ENCODE measurements at places on chromosomes 3 and 15.

GRCh38 chr3:132161608-132162007 lies 126.8 kb upstream of the CPNE4 start:
- no peak for DNase-seq

DNA sequence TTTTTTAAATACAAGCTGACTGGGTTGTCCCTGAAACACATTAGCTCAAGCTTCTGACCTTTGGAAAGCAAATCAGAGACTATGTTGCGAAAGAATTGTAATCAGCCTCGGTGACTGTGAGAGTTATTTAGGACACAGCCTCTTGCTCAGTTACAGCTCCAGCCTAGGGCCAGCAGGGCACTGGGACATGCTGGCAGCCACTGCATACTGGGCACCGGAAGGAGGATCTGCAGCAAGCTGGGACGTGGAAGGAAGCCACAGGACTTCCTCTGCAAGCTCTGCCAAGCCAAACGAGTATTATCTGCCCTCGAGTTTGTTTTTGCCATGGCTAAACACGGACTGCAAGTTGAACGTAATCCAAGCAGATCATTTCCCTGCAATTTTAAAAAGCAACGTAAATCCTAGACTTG lies 24.4 kb upstream of the COPG1 start:
- DNase-seq: no peak

- DNase-seq: no peak
Observed at GRCh38 chr3:73622091-73622805, 2.5 kb downstream of the PDZRN3 start.

DNA sequence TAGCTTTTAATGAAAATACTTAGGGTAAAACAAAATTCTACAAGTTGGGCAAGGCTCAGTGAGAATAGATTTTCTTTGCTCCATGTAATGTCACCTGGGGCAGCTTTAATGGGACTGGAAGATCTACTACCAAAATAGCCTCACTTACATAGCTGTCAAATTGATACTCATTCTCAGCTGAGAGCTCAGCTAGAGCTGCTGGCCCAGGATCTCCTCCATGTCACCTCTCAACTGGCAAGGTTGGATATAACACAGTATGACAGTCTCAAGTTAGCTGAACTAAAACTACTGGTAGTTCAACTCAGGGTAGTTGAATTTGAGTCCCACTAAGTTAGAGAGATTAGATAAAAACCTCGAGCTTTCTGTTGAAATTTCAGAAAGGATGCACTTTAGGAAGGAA lies 218.5 kb upstream of the PLSCR5 start:
- DNase-seq: no peak

- no peak for DNase-seq
Observed at GRCh38 chr3:138253609-138254008, 66.5 kb downstream of the ARMC8 start.

DNA sequence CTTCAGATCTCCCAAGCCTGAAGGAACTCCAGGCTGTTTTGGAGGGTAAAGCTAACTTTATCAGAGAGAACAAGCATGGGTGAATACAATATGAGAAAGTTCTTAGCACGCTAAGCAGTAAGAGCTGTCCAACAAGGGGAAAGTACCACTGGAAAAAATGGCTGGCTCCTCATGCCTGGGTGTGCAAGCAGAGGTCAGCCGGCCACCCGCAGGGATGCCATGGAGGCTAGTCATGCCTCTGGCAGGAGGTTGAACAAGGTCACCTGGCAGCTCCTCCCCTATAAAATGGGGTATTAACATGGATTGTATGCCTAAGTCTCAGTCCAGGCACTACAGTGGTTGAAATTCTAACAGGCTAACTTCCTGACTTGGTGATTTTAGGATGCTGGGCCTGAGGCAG lies 75.4 kb upstream of the SLC6A1 start:
- no peak for DNase-seq

- DNase-seq: no peak
Observed at GRCh38 chr3:66473692-66474091, 27.1 kb downstream of the LRIG1 start.

- DNase-seq: no peak
Observed at GRCh38 chr3:144361002-144361401, 389.4 kb downstream of the DIPK2A start.

- DNase-seq: no peak
Observed at GRCh38 chr3:184690192-184690883, 21.5 kb downstream of the MAGEF1 start.

DNA sequence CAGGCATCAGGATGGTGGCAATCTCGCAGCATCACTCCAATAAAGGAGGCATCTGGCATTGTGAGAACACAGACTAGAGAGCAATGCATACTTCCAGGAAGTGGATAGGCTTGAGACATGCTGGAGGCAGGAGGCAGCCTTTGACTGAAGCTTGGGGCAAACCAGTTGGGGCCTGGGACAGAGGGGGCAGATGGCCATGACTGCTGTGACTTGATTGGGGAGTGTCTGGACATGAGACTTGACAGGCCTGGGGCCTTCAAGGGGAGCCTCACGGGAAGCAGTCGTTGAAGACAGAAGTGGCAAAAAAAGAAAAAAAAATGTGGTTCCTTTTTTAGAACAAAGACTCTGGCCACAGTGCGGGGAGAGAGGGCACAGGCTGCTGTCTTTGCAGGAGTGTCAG lies 44.7 kb upstream of the CHRNA7 start:
- DNase-seq: no peak

DNA sequence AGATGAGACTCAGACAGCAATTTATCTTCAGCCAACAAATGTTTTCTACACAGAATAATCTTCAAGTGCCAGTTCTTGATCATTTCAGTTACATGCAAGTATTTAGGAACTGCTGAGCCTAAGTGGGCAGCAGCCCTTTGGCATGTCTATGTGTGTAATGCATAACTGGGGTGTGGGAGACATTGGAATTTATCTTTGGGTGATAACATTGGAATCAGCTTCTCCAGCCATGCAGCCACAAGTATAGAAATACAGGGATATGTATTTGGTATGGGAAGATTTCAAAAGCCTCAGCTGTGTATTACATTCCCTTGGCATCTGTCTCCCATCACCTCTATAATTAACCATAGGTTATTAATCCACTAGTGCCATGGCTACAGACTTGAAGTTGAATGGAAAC lies 63.4 kb upstream of the FOXP1 start:
- DNase-seq: no peak

DNA sequence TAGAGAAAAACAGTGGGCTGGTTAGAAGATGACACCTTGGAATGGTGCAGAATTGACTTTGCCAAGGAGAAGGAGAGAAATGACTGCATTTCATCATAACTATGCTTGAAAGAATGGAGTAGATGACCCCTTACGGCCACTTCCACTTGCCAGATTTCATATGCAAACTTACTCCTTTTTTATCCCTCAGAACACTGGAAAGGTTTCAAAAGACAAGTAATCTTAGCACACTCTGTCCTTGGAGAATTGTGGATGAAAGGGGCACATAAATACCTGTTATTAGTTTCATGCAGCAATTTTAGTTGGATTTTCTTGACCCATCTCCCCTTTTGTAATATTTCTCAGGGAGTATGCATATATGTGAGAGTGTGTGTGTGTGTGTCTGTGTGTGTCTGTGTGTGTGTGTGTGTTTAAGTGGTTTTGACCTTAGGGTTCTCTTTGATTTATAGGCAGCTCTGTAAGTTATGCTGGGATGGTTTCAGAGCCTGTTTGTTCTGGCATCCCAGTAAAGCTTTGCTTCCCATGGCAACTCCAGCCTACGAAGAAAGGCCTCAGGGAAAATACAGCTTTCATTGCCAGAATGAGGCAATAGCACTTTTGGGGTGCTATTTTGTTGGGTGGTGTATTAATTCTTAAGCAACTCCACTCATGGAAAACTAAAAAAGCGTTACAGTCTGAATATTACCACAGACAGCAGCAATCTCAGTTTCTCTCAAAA lies 122.2 kb upstream of the TP63 start:
- no peak for DNase-seq

DNA sequence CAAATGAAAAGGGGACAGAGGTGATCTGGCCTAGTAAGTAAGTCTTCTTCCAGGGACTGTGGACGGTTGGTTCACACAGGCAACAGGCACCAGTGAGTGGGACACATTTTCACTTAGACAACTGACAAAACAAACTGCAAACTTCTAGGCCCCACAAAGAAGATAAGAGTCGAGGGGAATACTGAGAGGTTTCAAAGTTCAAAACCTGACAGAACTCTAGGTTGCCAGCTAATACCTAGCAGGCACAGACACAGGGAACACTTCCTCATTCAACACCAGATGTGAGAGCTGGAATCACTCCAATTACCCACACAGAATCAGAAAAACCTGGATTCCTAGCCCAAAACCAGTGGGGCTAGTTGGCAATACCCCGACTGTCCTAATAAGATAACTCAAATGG lies 621.7 kb downstream of the ZPLD1 start:
- no peak for DNase-seq

DNA sequence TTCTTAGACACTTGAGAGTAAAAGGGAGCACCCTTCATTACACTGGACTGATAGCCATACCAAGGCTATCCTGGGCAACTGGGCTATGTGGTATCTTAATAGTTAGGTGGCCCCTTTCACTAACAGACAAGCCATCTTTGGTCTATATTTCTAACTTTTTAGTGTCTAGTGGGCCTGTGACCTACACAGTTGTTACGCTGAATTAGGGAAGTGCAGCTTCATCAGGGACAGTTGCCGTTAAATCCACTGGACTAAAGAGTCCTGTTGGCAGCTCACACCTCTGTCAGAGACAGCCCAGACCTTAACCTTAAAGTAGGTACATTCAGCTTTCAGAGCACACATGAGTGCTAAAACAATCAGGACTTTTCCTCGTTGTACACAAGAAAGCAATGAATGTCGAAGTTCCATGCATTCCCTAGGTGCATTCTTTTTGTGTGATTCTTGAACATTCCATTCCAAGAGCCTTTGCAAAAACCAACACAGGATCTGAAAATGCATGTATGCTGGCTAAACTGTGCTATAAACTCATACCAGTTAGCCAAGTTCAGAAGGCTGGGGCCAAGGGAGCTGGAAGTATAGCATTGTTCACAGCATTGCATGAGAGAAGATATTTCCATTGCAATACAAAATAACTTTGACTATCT lies 230.2 kb upstream of the EIF1B start:
- no peak for DNase-seq

- DNase-seq: no peak
Observed at GRCh38 chr3:159941038-159942000, 47.3 kb upstream of the IL12A start.

DNA sequence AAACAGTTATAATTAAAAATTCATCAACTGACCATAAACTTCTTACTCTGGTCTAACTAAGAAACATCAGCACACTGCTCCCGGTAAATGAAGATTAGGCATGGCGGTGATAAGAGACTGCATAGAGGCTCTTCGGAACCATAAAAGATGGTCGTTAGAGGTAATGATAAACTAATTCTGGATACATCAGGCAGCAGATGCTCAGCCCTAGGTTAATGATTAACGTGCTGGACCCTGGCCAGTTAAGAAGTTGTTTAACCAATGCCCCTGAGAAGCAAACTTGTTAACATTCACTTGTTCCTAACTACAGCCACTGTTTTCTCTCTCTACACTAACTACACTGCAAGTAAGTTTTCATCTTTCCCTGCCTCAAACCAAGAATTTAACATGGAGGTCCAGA lies 111.5 kb downstream of the PDZRN3 start:
- DNase-seq: no peak

DNA sequence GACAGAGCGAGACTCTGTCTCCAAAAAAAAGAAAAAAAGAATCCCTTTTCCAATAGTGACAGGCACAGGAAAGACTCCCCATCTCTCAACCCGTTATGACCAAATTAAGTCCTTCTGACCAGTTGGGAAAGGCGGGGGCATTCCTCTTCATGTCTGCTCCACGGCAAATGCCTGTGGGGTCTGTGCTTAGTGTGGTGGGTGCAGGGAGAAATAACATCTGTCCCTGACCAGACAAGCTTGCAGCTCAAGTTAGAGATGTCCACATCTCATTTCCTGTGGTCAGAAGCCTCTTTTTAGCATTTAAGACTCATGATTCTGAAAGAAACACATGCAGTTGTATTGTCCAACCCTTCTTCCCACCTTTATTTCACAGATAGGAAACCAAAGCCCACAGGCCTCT lies 16.2 kb downstream of the PLA1A start:
- no peak for DNase-seq

GRCh38 chr15:80099241-80099640 lies 39.8 kb downstream of the ZFAND6 start:
- no peak for DNase-seq

DNA sequence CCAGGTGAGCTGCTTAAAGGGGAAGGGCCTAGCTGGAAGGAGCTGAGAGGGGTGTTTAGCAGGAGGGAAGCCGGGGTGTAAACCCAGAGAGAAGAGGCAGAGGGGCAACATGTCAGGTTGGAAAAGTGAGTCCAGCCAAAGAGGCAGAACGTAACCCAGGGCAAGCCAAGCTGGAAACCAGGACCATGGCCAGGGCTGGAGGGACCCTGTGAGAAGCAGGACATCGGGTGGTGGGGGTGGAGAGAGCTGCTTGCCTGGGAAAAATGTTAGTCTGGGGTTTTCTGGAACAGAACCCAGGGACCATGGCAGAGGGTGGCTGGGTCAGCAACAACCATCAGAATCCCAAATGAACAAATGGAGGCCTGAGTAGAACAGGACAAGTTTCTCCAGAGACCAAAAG lies 32.6 kb downstream of the SEMA5B start:
- no peak for DNase-seq

DNA sequence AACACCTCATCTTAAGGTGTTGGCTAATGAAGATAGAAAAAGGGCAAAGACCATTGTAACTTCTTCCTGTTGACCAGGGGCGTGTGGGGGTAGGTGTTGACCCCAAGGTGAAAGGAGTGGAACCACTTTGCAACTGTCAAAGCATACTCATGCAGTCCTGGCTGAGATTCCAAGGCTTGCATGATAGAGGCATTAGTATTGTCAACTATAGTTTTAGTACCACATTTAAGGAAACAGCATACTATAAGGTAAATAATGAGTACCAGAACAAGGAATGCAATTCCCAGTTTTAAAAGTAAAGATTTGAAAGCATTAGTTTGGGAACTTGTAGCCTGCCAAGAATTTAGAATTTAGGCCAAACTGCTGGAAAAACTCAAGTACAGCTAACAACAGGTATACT lies 27.8 kb upstream of the ADGRG7 start:
- no peak for DNase-seq

- DNase-seq: no peak
Observed at GRCh38 chr3:187878772-187879518, 133.7 kb upstream of the BCL6 start.

DNA sequence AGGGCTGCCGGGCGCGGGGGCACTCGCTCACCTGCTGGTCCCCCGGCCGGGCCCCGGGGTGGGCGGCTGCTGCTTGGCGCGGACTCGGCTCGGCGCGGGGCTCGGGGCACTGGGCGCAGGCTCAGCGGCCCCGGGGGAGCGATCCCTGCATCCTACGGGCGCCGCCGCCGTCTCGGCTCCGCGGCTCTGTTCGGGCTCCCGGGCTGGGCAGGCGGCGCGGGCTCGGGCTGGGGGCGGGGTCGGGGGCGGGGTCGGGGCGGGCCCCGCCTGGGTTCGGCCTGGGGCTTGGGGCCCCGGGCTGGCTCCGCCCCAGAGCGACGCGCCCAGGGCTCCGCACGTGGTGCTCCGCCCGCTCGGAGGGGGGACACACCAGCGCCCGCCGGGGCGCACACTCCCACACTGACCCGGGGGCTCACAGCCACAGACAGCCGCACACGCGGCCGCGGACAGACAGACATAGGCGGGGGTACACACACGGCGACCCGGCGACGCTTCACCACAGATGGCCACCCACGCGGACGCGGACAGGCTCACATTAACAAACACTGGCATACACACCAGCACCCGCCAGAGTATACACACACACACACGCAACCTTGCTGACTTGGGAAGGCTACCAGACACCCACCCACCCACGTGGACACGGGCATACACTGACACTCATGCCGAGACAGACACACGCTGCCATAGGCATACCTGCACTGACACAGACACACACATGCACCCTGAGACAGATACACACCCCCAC lies at the start of gene SCN5A:
TSS of gene SCN5A (minus strand) at position 188 of the 748 bp plus-strand sequence. CDS start 16,380 bp downstream, outside the sequence.
- no peak for DNase-seq

GRCh38 chr3:14371573-14372474 lies 30.6 kb upstream of the SLC6A6 start:
- DNase-seq: peak; percentile 42

Measured in NCI-H2107 (cell line).